ENCODE measurements at places on chromosomes 7 and 10.
A peak's percentile ranks its signal among the peaks of the same experiment; 100 is the strongest.

- no peak for DNase-seq
These were observed 26.1 kb downstream of the RAPGEF5 start for GRCh38 chr7:22330903-22331302.

DNA sequence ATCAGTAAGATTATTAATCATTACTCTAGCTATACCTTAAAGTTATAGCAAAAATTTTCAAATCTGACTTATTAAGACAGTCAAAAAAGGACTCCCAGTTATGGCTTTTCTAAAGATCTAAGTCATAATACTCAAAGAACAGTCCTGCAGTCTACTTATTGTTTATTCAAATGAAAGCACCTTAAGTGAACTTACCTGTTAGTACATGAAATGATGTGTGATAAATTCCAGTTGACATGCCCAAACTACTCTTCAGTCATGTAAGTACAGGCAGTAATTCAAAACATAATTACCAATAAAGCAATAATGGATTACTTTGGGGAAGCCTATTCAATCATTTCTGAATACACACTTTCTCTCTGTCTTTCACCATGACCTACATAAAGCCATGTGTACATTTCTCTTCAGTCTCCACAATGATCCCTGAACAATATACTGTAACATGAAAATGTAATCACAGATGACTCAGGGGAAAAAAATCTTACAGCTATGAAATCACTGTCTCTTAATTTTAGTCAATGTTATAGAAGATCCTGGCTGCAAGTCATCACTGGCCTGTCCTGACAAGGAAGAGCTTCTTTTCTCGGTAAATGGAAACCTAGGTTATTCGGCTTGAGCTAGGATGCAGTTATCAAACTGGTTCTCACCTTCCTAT lies 420.7 kb upstream of the LRRTM3 start:
- DNase-seq: no peak

DNA sequence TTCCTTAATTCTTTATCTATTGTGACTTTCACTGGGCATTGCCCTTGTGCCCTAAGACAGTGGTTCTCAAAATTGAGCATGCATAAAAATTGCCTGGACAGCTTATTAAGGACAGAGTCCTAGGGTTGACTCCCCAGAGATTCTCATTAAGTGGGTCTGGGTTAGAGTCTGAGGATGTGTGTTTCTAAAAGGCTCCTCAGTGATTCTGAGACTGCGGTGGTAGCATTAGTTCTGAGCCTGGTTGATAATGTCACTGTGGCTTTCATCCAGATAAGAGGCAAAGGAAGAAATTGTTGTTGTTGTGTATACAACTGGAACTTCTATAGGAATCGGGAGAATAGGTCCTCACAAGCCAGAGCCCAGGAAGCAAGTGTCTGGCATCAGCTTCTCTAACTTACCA lies 1.3 kb downstream of the IFIT2 start:
- DNase-seq: no peak

DNA sequence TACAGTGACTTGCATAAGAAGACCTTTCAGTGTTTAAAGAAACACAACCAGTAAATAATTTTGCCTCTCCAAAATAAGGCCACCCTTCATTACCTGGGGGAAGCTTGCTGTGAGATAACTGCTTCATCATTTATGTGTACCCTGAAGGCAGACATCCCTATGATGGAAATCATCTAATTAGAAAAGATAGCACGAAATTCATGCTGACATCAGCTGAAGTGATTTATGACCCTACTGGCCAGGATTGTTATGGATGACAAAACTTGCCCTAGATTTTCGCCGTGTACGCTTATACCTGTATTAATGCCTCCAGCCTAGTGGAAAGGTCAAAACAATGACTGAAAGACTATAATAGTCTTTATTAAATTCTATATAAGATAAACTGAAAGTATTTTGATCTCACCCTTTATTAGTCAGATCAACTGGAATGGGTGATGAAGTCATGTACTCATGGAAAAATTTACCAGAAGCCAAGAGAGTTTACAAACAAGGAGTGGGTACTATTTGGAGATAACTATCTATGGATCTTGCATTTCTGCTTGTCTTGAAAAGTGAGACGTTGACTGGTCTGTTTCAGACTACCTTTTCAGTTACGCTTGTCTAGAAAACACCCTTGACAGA lies 114.2 kb downstream of the PPP1R3A start:
- DNase-seq: no peak

DNA sequence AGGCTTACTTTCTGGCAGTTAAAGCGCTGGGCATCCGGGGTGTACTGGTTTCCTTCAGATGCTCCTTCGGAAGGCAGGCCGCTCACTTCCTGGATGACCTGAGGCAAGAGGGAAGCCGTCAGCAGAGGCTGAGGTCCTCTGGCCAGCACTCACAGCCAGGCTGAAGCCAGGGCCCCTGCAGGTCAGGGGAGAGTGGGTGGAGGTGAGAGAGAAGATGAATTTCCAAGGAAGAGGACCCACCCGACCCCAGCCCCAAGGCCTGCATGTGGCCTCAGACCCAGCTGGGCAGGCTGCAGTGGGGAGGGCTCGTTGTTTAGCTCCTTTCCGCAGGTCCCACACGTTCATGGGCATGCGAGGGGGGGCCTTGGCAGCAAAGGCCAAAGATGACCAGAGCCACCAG lies 71.3 kb downstream of the VWA2 start:
- DNase-seq: no peak

DNA sequence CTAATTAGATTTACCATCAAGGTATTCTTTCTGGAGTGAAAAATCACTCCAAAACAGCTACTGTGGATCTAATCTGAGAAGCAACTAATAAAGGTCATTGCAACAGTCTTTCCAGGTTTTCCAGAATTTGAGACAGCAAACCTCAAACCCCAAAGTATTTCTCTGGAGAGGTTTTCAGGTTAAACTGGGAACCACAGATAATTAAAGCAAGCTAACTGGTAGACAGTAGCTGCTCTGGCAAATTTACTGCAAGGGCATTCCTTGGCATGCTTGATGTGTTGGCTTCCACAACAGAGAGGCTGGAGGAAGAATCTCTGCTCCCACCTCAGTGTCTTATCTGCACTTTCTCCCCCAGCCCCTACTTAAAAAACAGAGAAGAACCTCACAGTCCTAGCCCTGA lies 140.0 kb upstream of the NRBF2 start:
- DNase-seq: no peak

- no peak for DNase-seq
These were observed 68.6 kb downstream of the DYNC2I1 start for GRCh38 chr7:158924956-158925355.

DNA sequence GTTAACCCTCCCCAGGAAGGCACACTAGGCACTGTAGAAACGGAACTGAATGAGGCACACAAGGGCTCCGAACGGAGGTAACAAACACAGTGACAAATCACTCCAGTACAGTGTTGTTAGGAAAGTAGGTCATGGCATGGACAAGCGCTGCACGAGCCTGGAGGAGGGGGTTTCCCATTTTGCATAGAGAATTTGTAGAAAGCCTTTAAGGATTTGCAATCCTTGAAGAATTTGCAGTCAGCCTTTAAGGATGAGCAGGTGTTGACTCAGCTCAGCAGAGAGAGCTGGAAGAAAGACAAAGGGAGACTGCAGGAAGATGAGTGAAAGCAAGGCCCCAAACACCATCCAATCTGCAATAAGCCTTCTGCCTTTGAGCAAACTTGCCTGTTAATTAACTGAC lies 51.1 kb upstream of the PPP1R3C start:
- no peak for DNase-seq

DNA sequence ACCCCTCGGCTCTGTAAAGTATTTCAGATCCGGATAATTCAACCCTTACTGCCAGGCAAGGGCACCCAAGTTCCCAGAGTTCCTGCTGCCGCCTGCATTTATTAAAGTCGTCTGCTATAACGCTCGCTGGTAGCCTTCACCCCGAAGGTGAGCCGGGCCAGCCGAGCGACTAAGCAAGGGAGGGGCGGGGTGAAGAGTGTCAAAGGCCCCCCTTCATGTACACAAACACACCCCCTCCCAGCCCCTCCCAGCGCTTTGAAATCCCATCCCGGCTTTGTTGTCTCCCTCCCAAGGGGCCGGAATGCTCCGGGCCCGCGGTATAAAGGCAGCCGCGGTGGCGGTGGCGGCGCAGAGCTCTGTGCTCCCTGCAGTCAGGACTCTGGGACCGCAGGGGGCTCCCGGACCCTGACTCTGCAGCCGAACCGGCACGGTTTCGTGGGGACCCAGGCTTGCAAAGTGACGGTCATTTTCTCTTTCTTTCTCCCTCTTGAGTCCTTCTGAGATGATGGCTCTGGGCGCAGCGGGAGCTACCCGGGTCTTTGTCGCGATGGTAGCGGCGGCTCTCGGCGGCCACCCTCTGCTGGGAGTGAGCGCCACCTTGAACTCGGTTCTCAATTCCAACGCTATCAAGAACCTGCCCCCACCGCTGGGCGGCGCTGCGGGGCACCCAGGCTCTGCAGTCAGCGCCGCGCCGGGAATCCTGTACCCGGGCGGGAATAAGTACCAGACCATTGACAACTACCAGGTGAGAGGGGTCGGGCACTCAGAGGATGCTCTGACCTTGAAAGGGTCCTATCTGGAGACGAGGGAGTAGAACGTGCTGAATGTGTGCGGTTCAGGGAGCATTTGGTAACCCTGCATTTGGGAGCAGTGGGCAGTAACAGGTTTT lies at the start of gene DKK1:
TSS of gene DKK1 (plus strand) at position 349 of the 889 bp plus-strand sequence. CDS start at position 503, 154 bp downstream.
- DNase-seq: no peak

DNA sequence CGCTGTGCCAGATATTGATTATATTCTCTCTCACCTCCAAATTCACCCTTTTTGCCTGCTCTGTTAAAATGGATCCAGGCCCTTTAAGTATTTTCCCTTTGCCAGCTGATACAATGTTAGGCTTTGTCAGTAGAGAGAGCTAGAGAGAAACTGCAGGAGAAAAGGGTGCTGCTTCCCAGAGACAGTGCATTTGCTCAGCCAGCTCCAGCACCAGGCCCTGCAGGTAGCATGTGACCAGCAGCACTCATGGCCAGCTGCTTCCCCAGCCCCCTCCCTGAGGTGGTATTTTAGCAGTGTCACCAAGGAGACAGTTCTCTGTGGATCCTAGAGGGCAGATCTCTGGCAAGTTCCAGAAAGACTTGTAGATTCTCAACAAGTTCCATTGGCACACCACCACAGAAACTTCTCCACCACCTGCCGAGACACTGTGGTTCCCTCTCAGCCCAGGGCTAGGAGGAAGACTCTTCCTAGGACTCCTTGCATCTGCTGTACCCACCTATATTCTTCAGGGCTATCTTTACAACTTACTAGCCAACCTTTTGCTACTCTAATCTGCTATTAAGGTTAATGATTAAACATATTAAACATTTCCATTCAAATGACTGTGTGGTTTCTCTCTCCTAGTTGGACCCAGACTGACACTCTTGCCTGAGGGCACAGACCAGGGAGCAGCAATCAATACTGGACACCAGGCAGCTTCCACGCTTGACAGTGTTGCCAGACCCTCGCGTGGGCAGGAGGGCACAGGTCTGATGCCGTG lies 35.6 kb upstream of the ADAM12 start:
- no peak for DNase-seq

DNA sequence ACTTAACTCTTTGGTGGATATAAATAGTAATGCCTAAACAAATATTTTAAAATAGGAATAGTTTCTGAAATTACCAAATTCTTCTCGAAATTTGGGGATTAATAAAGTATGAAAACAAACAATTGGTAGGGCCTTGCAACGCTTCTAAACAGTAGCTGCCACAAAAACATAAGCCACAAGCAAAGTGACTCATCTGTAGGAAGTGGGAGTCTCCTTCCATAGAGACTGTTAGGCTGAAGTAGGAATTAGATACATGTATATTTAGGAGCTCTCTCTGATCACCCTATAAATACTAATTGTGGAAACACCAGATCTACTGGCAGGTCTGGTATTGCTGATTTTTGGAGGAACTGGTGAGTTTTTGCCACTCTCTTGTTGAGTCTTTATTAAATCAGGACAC lies 5.7 kb upstream of the LMOD2 start:
- DNase-seq: no peak

GRCh38 chr10:80518807-80519360 lies 18.8 kb upstream of the SH2D4B start:
- DNase-seq: no peak

DNA sequence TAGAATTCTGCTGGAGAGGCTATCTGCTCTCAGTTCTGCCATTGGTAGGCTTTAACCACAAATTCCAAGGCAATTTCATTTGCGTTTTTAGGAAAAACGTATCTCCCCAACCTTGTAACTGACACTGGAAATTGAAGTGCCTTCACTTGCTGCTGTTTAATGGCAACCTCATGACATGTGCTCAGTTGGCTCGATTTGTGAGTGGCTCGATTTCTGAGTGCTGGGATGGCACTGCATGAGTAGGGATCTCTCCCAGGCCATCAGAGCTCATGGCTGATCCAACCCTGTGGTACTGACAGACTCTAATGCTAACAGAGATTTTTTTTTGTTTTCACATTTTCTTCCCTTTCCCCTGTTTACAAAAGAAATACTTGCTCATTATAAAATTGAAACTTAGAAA lies 56.0 kb downstream of the SUFU start:
- DNase-seq: no peak

GRCh38 chr10:121327727-121328126 lies 270.5 kb downstream of the FGFR2 start:
- DNase-seq: no peak

DNA sequence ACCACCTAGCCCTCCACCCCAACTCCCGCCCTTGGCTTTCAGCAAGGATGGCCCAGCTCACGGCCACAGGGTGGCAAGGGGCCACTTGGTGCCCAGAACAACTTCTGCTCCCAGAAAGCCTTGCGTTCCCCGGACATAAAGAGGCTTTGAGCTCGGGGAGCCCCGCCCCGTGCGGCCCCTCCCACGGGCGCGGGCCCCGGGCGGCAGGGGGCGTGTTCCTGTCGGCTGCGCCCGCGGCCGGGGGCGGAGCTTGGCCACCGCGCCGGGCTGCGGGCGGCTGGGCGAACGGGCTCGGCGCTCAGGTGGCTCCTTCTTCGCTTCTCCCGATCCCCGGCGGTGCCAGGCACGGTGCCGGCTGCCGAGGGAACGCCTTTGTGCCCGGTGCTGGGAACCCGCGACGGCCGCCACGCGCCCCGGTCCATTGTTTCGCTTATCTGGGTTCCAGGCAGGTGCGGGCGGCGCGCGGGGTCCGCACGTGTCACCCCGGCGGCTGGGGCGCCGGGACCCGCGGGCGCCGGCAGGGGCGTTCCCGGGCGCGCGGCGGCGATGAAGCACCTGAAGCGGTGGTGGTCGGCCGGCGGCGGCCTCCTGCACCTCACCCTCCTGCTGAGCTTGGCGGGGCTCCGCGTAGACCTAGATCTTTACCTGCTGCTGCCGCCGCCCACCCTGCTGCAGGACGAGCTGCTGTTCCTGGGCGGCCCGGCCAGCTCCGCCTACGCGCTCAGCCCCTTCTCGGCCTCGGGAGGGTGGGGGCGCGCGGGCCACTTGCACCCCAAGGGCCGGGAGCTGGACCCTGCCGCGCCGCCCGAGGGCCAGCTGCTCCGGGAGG lies at the start of gene NFE2L3:
TSS of gene NFE2L3 (plus strand) at position 246 of the 829 bp plus-strand sequence. CDS start at position 547, 301 bp downstream.
- peak; percentile 74 for DNase-seq

- DNase-seq: peak; percentile 54
These were observed 60.0 kb upstream of the STEAP1B start for GRCh38 chr7:22559829-22560489.

All from activated CD4-positive, alpha-beta T cell treated with anti-CD3 and anti-CD28 coated beads for 24 hours (primary cell).